Activated CD4-positive, alpha-beta memory T cell treated with anti-CD3 and anti-CD28 coated beads for 36 hours (primary cell): ENCODE measurements at places on chromosomes 2 and 18. TPM values are rescaled to one million over a fixed set of nuclear protein-coding genes. Genes with fewer than 3 reads are reported as not detected.
A peak's percentile ranks its signal among the peaks of the same experiment; 100 is the strongest.

GRCh38 chr2:199956062-199956380, 639 bp downstream of the MAIP1 start:
- DNase-seq = no peak

Gene SPDYA
- 0.92 TPM for total RNA-seq

Gene ANKRD62
- total RNA-seq = not detected

GRCh38 chr2:72827966-72828646, 2.3 kb upstream of the EXOC6B start:
- no peak for DNase-seq

Gene MBP
- 40.4 TPM for total RNA-seq

Gene OSR1
- not detected for total RNA-seq

GRCh38 chr2:200852605-200853004, 11.9 kb downstream of the CLK1 start:
- no peak for DNase-seq

Gene HOXD1
- total RNA-seq = not detected

Gene LINC00305
- not detected for total RNA-seq

GRCh38 chr2:121006743-121007489, 271.2 kb downstream of the GLI2 start:
- DNase-seq = no peak

Gene SLC4A5
- 3.1 TPM for total RNA-seq

DNA sequence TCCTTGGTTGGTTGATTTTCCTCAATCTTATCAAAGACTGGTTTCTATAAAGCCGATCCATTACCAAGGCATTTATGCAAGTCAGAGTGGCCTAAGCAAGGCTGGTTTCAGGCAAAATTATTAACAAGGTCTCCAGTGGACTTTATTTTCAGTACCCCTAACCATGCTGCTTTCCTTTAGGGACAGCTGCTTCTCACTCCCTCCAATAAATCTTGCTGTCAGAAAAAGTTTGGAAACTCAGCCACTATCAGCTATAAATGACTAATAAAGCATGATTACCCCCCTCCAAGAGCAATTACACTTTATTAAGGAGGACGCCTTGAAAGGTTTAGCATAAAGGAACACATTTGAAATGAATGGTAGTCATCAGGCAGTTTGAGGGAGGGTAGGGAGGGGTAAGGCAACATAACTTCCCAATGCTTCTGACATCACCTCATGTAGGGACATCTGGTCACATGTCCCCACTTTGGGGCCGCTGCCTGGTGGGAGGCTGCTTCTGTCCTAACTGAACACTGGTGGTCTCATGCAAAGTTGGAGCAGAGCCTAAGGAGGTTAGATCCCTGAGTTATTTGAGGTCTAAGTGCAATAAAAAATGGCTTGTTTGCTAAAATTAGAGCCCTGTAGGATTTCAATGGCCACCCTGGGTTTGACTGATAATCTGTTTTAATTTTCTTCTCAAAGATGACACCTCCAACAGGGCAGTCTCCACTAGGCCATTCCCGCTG, 58.0 kb upstream of the TMEM178A start:
- DNase-seq = no peak

GRCh38 chr2:235774153-235774870, 280.5 kb downstream of the AGAP1 start:
- DNase-seq = no peak

DNA sequence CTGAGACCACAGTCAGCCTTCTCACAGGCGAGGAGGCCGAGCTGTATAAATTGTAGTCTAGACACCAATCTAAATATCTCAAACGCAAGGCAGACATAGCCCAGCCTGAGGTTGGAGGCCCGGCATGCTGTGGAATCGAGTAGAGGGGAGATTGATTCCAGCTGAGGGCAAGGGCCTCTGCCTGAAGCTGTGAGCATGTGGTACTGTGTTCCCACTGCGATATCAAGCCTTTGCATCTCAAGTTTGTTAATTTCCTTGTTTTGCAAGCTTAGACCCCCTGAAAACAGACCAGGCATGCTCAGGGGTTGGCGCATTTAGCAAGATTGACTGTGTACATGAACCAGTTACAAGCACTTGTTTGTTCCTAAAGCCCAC, 65.1 kb upstream of the FOSL2 start:
- DNase-seq = no peak

Gene GLI2
- not detected for total RNA-seq

- no peak for DNase-seq
These were observed at the start of gene HNMT for GRCh38 chr2:137964066-137964858. TSS of gene HNMT (plus strand) at chr2:137964473. CDS start at chr2:137964492, 19 bp downstream.

Gene MC2R
- total RNA-seq = not detected

DNA sequence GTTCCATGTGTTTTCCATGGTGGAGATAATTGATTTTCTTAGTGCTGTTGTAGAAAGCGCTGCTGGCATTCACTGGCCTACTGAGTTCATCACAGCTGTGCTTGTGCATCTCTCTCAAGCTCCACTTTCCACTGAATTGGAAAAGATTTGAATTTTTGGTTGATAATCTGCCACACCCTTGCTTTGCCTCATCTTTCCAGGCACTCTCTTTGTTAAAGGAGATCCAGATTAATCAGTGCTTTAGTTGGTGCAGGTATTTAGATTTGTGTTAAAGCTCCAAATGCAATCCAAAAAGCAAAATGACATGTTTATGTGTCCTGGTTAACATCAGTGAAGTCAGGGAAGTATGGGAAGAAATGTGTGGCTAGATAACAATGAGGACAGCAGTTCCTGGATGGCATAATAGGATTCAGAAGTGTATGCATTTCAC, 2.7 kb upstream of the COL3A1 start:
- no peak for DNase-seq

DNA sequence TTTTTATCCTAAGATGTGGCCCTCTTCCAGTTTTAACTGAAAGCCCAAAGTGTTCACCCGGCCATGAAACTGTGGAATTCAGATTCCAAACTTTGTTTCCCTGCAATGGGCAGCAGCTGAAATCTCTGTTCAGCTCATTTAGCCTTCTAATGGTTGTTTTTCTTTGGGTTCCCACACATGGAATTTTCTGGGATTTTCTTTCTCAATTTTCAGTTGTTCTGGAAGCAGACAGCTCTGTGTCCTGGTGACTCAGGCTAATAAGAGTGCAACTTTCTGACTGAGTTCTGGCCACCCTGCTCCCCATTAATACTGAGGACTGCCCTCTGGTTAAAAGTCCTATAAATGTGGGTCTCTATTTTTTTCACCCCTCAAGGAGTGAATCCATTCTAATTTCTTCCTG, 78.5 kb downstream of the PMS1 start:
- no peak for DNase-seq

GRCh38 chr18:76982038-76982437, 150.5 kb downstream of the MBP start:
- DNase-seq = no peak

DNA sequence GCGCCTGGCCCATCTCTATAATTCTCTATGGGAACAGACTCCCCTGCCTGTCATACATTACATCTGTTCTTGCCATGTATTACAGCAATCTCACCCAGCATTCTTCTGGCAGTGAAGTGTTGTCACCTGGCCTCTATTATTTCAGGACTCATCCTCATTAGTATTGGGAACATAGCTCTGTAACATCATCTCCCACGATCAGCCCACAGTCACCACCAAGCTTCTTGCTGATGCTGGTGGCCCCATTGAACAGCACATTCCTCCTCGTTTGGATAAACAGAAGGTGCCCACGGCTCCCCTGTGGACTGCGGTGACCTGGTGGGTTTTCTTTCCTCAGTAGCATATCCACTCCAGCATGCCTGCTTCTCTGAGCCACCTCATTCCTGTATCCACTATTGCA, 21.5 kb downstream of the CHCHD5 start:
- no peak for DNase-seq

GRCh38 chr2:72983500-72984161, 66.3 kb downstream of the EMX1 start:
- no peak for DNase-seq

Gene KIF1A
- 3.8 TPM for total RNA-seq

DNA sequence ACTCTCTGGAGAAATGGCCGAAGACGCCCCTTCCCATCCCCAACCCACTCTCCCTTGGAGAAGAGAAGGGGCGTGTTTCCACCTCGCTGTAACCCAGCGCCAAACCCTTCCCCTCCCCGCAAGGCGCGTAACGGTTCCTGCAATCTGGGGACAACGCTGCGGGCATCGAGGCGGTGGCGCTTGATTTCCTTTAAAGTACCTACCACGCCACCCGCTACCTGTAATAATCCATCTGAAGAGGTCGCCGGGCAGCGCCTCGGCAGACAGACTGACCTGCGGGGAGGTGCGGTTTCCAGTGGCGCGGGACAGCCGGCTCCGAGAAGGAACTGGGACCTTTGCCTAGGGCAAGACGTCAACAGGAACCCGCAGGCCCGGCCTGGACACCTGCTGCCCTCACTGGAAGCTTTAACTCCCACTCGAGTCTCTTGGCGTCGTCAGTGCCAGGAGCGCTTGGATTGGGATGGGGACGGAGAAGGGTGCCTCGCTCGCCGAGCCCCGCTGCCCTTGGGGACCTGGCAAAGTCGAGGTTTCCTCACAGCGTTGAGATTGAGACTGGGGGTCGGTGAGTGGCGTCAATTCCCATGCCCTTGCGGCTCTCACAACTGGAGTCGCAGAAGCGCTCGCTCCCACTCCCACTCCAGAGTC, at the start of gene CYP1B1:
TSS of gene CYP1B1 (minus strand) at position 645 of the 645 bp plus-strand sequence. CDS start 763 bp downstream, outside the sequence.
- DNase-seq = peak; percentile 24

DNA sequence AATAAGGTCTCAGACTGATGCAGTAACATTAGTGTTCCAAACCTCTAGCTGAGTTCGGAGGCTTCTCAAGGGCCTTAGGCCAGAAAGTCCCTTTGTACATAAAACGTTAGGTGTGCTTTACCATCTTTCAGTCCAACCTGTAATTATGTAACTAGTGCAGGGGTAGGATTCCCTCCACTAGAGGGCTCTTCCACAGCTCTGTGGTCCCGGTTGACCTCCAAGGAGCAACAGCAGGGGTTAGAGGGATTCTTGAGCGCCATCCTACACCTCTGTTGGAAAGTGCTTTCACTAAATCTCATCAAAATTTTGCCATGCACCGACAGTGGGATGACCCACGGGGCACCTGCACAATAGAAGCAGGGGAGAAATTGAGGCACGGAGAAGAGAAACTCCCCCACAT, 155.8 kb upstream of the LRP1B start:
- DNase-seq = no peak

DNA sequence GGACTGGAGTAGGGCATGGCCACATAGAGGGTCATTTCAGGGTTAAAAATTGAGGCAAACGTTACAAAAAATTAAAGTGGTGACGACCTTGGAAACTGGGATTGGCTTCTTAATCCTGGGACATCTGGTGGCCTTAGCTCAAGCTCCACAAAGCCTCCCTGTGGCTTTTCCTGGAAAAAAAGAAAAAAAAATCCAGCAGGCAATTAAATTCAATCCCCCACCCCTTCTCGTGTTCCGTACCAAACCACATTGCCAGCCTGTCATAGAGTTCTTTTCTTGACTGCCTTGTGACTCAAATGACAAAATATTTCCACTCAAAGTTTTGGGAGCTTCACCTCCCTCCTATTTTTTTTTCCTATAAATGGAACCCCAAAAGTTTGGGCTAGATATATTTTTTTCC, 195.6 kb downstream of the HRH4 start:
- no peak for DNase-seq

GRCh38 chr2:69090820-69091219, 77.8 kb downstream of the ANTXR1 start:
- no peak for DNase-seq

GRCh38 chr2:138059487-138060300, 95.4 kb downstream of the HNMT start:
- DNase-seq = no peak

Gene LDLRAD4
- total RNA-seq = 28.4 TPM

DNA sequence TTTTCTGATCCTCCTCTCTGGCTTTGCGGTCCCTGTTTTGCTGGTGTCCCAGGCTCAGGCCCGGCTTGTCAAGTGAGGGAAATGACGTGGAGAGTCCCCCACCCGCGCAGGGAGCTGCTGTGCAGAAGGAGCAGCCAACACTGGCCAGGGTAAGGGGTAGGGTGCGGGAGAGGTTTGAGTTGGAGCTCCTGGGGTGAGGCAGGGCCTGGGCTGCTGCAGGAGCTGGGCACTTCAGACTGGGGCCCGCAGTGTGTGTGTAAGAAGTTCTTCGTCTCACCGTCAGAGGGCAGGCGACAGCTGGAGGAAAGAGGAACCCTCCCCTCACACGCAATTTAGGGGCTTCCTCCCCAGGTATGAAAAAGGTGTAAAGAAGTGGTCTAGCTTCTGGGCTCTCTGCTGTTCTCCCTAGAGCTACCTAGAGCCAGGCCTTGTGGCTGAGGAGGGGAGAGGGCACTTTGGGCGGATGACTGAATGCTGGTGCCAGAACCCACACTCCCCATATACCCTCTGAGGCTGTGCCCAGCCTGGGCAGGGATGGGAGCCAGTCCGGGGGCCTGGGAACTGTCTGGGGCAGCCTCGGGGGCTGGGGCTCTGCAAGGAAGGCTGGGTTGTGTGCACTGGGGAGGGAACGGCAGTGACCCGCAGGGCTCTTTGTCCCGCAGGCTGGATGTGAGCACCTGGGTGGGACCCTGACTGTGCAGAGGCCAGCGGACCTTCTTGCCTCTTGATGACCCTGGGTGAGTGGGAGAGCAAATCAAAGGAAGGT, 11.8 kb downstream of the CELF4 start:
- no peak for DNase-seq

Gene HAAO
- total RNA-seq = 0.17 TPM
